NCI-H1092 treated with DMSO at 0.1 percent for 48 hours (cell line): ENCODE measurements at places on chromosomes 13 and 19.

- DNase-seq: no peak
These were observed 6.1 kb downstream of the DOCK6 start for GRCh38 chr19:11256189-11256588.

DNA sequence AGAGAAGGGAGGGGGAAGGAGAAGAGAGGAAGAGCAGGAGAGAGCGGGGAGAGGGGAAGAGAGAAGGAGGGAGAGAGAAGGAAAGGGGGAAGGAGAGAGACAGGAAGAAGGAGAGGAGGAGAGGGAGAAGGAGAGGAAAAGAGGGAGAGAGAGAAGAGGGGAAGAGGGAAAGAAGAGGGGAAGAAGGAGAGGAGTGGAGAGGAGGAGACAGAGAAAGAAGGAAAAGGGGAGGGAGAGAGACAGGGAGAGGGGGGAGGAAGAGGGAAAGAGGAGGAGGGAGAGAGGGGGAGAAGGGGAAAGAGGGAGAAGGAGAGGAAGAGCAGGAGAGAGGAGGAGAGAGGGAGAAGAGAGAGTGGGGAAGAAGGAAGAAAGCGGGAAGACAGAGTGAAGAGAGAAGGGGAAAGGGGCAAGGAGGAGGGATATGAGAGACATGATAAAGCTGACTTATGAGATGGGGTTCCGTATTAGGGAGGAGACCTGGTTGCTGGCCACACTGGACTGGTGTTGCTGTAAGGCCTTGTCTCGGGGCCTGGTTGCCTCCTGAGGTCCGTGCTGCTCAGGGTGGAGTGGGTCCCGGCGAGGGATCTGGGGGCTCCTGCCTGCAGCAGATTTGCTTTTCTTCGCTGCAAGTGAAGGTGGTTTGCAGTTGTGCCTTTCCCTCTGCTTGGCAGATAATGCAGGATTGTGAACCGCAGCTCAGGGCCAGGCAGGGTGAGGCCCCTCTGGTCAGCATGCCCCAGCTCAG lies 139.5 kb downstream of the TEX29 start:
- no peak for DNase-seq

GRCh38 chr13:97448503-97449251 lies 14.7 kb downstream of the RAP2A start:
- DNase-seq: no peak

DNA sequence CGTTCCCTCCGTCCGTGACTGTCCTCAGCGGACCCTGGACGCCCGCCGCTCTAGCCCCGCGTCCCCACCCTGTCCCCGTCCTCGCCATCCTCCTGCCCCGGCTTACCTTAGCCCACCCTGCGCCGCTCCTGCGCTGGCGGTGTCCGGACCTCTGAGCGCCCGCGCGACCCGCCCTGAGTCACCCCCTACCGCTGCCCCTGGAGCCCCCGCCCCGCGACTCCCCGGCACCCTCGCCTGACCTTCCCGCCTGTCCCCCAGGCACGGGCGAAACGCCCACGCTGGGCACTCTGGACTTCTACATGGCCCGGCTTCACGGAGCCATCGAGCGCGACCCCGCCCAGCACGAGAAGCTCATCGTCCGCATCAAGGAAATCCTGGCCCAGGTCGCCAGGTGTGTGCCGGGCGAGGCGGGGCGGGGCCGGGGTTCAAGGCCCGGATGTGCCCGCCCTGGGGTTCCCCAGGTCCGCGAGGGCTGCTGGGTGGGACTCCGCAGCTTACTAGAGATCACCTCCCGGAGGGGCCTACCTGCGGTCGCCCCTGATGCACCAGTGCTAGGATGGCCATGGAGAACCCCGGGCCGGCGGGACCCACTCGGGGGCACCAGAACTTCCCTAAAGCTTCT lies 5.1 kb downstream of the HMG20B start:
- DNase-seq: no peak

GRCh38 chr13:26406791-26407190 lies 150.7 kb upstream of the WASF3 start:
- no peak for DNase-seq
